ENCODE measurements at places on chromosomes 5 and 9.

DNA sequence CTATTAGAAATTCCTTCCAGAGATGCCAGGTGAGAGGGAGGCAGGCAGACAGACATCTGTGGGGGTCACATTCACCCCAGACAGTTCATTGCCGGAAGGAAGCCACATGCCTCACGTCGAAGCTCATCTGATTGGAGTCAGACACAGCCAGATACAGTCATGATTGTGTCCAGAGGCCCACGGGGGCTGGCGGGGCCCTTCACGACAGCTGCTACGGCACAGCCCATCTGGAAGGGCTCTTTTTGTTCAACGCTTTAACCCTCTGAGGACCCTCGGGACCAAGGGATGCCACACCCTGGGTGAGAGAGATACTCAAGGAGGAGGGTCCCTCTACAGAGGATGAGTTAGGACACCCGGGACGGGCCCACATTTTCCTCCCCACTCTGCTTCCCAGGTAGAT, 31.9 kb upstream of the GABRP start:
- DNase-seq: no peak

DNA sequence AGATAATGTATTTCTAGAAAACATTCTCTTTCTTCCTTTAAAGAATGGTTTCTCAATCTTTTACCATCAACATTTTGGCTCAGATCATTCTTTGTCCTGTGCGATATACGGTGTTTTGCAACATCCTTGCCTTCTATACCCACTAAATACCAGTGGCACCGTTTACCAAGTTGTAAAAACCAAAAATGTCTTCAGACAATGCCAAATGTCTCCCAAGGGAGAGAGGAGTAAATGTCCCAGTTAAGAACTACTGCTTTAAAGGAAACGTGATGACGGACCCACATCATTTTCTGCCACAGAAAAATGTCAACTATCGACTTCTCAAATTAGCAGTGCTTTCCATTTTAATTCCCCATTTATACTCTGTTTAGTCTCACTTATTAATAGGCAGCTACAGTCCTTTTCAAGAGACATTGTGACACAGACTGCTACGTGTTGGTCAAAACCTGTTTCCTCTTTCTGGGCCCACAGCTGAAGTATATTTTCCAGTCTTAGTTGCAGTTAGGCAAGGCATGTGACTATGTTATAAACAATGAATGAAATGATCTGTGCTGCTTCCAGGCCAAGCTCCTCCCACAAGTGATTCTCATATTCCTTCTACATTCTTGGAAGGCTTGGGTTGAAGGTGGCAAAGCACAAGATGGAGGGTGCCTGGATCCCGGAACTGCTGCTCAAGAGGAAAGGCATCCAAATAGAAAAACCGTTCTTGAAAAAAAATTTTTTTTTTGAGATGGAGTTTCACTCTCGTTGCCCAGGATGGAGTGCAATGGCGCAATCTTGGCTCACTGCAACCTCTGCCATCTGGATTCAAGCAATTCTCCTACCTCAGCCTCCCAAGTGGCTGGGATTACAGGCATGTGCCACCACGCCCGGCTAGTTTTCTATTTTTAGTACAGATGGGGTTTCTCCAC, 8.8 kb downstream of the PRXL2C start:
- DNase-seq: no peak

DNA sequence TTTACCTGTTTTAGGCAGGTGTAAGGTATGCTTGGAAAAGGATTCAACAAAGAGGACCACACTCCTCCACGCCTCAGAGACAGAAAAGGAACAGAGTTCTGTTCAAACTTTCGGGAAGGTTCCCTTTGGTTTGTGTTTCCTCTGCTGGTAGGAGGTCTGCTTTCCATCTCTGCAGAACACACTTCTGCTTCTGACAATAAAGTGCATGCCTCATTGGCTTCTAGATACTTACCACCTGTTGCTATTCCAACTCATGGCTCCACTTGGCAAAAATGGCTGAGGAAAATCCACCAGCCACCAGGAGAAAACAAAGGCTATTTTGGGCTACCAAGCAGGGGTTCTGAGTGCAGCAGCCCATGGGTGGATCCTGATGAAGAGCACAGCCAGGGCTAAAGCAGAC, 112.7 kb downstream of the NRG2 start:
- no peak for DNase-seq

DNA sequence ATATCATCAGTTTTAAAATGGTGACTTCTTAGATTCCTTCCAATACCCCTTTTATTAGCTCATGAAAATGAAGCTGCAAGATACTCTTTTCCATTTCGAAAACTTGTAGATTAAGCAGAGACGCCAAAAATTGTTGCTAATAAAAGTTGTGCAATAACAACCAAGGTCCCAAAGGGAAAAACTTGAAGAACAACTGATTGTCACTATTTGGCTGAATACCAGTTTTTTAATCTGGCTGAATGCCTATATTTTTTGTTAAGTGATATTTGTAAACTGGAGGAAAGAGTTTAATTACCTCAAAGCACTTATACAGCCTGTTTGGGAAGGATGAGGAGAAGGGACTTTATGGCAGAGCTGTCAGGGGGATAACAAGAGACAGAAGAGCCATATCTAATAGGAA, 14.6 kb downstream of the C5orf58 start:
- DNase-seq: no peak

GRCh38 chr9:121892706-121893105, 200.4 kb downstream of the TTLL11 start:
- DNase-seq: no peak

Measured in OCI-LY7 (cell line).